ENCODE measurements at places on chromosomes 1 and 21.

GRCh38 chr1:63475761-63476160 is 47.3 kb downstream of the ITGB3BP start:
- no peak for DNase-seq

- DNase-seq, result no peak
These were observed 27.6 kb upstream of the CNN3 start for GRCh38 chr1:94954263-94955220.

- no peak for DNase-seq
These were observed 411.8 kb upstream of the PTBP2 start for GRCh38 chr1:96309783-96310182.

- DNase-seq, result no peak
These were observed 17.6 kb downstream of the NOS1AP start for GRCh38 chr1:162087111-162087510.

- no peak for DNase-seq
These were observed 20.9 kb downstream of the PLA2G2F start for GRCh38 chr1:20160034-20160433.
